ENCODE measurements at places on chromosomes 11 and 22.

- DNase-seq, result no peak
Measured at GRCh38 chr11:17740649-17741235, 6.2 kb downstream of the KCNC1 start.

DNA sequence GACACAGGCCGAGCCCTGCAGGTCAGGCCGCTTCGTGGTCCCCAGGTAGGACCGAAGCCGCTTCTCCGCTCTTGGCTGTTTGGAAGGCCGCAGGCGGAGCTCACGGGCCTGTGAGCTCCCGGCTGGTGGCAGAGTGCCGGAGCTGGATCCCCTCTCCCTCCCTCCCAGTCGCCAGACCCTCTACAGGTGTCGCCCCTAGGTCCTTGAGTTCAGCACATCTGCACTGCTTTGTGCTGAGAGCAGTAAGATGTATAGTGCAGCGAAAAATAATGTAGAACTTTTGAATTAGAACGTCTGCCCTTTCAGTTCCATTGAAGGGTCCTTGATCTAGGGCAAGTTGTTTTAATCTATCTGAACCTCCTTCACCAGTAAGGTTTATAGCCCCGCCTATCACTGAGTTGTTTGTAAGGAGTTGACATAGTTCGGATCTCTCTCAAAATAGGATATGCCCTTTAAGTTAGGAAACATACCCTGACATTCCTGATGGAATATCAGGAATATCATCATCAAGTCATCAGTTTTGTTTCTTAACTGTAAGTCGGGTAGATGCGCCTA, 419 bp downstream of the ANKRD49 start:
- DNase-seq, result no peak

DNA sequence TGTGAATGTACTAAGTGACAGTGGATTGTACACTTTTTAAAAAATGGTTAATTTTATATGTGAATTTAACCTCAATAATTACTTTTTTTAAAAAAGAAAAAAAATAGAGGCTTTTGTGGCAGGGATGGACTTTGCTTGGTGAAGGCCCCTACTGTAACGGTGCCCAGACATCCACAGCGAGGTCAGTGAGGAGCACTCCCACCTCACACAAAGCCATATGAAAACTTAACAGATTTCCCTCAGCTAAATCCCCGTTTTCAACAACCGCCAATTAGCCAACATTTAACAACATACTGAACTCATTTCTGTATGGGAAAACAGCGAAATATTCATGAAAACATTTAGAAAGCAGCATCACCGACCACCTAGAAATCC, 642 bp upstream of the C11orf58 start:
- no peak for DNase-seq

DNA sequence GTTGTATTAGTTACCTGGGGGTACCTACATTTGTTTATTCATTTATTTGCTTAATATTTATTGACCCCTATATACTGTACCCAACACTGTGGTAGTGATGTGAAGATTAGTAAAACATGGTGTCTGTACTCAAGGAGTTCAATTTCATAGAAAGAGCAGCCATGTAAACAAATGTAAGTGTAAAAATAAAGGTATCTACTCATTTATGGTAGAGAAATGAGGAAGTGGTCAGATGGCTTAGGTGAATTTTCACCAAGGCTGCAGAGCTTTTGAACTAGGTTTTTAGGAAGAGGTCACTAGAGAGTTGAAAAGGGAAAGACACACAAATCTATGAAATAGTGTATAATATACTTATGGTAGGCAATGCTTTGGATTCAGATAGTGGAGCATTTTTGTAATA, 11.1 kb downstream of the CTR9 start:
- no peak for DNase-seq

DNA sequence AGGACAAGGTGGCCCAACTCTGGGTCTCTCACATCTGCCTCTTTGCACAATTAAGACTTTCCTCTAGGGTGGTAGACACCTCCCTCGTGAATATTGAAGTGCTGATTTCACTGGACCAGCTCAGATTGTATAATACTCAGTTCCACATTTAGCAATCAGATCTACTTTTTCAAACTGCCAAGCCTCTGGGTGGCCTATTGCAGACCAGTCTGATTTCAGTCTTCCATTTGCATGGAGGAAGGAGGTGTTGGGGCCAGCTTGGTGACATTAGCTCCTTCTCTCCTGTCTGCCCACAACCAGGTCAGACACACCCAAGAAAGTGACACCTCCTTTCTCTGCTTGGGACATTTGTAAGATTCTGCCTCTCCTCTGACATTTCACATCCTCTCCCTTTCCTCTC, 78.2 kb downstream of the PPFIBP2 start:
- no peak for DNase-seq

- DNase-seq, result no peak
Measured at GRCh38 chr11:26916805-26917204, 77.1 kb upstream of the FIBIN start.

DNA sequence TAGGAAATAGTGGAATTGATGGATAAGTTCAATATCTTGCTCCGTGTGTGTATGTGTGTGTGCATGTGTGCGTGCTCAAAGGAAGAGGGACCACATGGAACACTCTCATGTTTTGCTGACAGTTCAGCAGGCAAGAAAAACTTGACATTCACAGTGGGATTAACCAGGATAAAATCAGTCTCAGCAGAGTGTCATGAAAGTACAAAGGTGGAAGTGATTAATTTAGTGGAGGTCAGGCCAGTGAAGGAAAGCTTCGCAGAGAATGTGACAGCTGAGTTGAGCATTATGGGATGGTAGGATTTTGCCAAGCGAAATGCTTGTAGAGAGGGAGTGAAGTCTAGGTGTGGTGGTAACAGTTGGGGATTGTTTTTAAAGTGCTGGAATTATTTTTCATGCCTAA, 15.7 kb upstream of the FBXO3 start:
- DNase-seq, result no peak

All from amniotic stem cell (primary cell).